ENCODE measurements at places on chromosomes 16 and 17.

DNA sequence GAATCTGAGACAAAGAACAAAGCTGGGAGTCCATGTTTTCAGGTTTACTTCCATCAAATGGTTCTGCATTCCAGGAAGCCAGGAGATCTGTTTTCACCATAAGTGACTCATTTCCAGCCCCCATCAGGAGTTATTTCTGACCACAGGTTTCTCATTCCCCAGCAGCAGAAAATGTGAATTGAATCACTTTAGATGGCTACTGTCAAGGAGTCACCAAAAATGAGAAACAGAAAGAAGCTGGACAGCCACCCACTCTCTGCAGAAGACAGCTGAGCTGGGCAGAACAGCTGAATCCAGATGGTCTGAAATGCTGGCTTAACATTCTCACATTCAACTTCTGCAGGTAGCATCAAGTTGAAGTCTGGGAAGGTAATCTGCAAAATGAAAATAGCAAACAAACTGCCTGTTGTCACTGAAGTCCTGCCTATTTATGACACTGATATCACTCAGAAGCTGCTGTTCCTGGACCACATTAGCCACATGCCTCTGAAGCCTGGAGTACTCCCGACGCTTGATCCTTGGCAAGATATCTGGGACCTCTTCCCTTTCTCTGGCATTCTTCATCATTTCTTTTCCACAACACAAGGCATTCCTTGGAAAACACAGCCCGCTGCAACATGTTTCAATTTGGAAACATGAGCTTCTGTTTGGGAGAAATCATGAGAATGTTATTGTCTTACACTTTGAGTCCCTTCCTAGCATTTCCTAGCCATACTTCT is 15.3 kb downstream of the CCL11 start:
- peak; percentile 58 for DNase-seq

GRCh38 chr17:41880130-41880529 is 14.9 kb upstream of the KLHL11 start:
- DNase-seq = no peak

GRCh38 chr17:79923974-79924638 is 84.9 kb upstream of the CBX4 start:
- DNase-seq = peak; percentile 48

DNA sequence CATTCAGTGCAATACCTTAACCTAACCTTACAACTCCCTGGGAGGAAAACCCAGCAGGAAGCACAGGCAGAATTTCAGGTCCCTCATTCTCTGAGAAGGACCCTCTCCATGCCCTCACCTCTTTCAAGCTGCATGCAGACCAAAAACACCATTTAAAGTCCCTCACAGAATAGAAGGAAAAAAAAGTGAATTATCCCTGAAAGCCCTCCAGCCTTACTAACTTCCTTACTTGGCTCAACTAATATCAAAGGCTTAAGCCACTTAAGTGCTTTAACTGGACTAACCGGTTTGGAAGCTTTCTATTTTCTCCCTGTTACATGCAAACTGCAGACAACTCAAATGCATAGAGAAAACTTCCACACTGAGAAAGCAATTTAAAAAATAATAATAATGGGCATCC is 60.5 kb downstream of the ADAMTS18 start:
- DNase-seq = no peak

- DNase-seq = peak; percentile 59
Measured at GRCh38 chr17:63445954-63446752, at the start of gene CYB561. CYB561 (minus strand) TSS chr17:63446306; CDS start chr17:63437547, 8,759 bp downstream.

- no peak for DNase-seq
Measured at GRCh38 chr17:55248077-55248476, 16.7 kb upstream of the HLF start.

DNA sequence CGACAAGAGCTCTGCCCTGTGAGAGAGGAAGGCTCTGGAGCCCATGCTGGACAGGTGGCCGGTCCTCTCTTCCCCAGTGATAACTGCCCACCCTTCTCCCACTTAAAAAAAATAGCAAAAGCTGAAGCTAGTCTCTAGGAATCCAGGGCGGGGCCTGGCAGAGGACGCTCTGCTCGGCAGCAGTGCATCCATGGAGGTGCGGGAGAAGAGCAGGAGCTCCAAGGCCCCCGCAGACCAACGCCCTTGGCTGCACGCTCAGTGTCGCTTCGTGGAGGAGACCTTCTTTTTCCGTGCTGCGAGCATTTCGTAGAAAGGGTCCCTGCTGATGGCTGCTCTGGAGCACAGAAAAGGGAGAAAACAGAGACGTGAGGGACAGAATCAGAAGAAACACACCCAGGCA is 98.6 kb upstream of the DNAH17 start:
- DNase-seq = no peak

DNA sequence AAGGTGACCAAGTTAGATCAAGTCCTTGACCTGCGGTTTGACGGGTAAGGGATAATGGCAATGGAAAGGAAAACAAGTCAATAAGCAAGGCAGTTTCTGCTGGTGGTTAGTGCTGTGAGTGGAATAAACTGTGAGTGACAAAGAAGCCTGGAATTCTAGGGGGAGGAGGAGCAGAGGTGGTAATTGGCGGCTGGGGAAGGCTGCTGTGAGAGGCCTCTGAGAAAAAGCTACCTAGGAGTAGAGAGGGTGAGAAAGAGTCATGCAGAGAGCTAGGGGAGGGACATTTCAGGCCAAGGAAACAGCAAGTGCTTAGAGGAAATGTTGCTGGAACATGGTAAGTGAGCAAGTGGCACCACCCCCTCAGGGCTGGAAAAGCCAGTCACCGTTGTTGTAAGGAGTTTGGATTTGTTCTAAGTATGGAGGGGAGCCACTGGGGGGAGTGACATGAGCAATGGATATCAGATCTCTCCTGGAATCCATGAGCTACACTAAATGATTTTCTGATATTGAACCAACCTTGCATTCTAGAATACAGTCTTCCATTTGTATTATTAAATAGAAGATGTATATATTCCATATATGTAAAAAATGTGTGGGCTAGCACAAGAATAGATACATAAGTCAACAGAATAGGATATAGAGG is 6.7 kb downstream of the NLRC3 start:
- DNase-seq = no peak

GRCh38 chr17:15323131-15323530 is 18.3 kb downstream of the TEKT3 start:
- DNase-seq = no peak

DNA sequence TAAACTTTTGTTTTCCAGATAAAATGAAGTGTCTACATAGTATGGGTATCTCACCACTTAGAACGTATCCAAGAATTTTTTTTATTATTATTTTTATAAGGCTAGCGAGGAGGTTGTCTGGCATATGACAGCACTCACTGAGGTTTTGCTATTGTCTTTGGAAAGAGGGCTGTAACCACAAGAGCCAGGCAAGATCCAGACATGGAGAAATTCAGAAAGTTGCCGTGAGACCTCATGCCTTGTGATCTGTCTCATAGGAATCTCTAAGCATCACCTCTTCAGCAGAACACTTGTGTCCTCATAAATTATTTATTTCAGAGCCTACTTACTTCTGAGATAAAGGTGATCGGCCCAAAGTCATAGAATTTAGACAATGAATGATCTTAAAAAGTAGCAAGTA is 410.8 kb downstream of the CDH11 start:
- DNase-seq = peak; percentile 37

GRCh38 chr16:20004931-20005330 is 68.8 kb downstream of the GPR139 start:
- no peak for DNase-seq

- no peak for DNase-seq
Measured at GRCh38 chr17:64947152-64947551, 27.9 kb upstream of the LRRC37A3 start.

- DNase-seq = peak; percentile 39
Measured at GRCh38 chr16:87063543-87063942, 253.6 kb downstream of the C16orf95 start.

DNA sequence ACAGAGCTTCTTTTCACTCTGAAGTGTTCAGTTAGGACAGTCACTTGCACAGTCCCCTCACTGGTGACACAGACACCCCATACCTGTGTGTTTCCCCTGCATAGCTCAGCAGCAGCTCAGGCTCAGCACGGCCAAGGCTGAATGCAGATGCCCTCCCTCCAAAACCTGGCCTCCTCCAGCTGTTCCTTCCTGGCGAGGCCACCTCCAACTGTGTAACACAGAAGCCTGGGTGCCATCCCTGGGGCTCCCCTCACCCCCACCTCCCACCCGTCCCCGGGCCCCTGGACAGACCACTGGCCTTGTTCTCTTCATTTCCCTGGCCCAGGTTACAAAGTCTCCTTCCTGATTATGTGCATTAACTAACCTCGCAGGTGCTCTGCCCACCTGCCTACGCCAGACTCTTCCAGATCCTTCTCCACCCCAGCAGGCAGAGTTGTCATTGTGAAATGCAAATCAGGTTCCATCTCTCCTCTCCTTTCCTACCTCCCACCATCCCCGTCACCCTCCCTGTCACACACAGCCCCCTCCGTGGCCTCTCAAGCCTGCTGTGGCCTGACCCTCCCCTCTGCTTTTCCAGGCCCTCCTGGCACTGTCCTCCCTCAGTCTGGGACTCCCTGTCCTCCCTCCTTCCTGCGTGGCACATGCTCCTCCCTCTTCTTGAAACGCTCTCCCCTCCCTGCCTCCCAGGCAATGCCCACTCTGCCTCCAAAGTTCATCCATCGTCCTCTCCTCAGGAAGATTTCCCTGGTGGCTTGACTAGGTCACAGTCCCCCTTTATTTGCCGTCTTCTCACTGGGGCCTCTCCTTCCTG is 26.4 kb downstream of the MLYCD start:
- no peak for DNase-seq

- DNase-seq = peak; percentile 75
Measured at GRCh38 chr17:40316571-40317344, 7.8 kb downstream of the RARA start.

- no peak for DNase-seq
Measured at GRCh38 chr17:17970699-17971430, 1.3 kb downstream of the TOM1L2 start.

GRCh38 chr17:8255499-8255898 is 6.4 kb downstream of the PFAS start:
- peak; percentile 10 for DNase-seq

DNA sequence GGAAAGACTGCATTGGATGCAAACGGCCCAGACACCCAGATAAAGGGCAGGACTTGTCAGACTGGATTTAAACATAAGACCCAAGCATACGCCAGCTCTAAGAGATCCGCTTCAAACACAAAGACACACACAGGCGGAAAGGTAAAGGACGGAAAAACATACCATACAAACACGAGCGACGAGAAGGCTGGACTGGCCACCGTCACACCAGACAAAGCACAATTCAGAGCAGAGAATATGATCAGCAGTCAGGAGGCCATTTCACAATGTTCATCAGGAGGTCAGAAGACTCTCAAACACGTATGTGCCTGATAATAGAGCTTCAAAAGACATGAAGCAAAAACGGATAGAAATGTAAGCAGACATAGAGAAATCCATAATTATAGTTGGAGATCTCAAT is 84.9 kb upstream of the GNG13 start:
- no peak for DNase-seq

DNA sequence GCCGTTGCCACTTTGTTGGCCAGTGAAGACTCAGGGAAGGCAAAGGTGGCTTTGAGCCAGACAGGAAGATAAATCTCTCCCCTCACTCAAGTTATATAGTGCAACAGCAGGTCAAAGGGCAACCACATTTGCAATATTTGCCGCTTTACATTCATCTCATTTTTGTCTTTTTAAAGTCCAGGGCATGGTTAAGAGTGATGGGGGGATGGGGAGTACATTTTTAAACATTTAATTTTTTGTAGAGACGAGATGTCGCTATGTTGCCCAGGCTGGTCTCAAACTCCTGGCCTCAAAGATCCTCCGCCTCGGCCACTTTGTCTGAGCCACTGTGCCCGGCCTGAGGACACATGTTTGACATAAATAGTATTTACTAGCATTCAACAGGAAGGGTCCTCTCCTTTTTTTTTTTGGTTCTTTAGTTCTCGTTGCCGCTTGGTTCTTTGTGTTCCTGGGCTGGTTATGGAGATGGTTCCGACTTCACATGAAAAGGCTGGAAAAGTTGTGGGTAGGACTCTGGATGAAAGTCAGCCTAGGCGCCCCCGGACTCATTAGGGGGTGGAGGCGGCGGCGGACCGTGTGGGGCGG is 95.7 kb downstream of the RAB11FIP4 start:
- no peak for DNase-seq

- DNase-seq = no peak
Measured at GRCh38 chr16:84905965-84906460, 86.2 kb downstream of the CRISPLD2 start.

- peak; percentile 51 for DNase-seq
Measured at GRCh38 chr16:66928702-66929388, 3.5 kb upstream of the RRAD start.

DNA sequence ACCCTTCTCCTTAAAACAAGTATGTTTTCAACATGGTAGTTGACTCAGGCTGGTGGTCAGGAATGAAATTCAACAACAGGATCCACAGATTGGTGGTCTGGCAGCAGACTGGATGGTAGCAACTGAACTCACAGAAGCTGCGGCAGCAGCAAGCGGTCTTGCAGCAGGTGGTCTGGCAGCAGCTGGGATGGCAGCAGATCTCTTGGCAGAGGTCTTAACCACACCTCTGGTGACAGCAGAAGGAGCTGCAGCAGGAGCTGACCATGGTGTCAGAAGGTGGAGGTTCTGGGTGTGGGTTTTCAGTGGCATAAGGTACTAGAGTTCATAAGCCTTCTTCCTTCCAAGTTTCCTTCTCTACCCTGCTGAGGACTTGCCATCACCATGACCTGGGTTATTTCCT is 2.2 kb upstream of the KRTAP4-1 start:
- DNase-seq = no peak

GRCh38 chr17:76383546-76384221 is 725 bp upstream of the SPHK1 start:
- DNase-seq = peak; percentile 61

- DNase-seq = no peak
Measured at GRCh38 chr17:27049104-27049784, 244.7 kb upstream of the WSB1 start.

GRCh38 chr17:74245145-74245831 is 28.7 kb upstream of the DNAI2 start:
- DNase-seq = peak; percentile 25

DNA sequence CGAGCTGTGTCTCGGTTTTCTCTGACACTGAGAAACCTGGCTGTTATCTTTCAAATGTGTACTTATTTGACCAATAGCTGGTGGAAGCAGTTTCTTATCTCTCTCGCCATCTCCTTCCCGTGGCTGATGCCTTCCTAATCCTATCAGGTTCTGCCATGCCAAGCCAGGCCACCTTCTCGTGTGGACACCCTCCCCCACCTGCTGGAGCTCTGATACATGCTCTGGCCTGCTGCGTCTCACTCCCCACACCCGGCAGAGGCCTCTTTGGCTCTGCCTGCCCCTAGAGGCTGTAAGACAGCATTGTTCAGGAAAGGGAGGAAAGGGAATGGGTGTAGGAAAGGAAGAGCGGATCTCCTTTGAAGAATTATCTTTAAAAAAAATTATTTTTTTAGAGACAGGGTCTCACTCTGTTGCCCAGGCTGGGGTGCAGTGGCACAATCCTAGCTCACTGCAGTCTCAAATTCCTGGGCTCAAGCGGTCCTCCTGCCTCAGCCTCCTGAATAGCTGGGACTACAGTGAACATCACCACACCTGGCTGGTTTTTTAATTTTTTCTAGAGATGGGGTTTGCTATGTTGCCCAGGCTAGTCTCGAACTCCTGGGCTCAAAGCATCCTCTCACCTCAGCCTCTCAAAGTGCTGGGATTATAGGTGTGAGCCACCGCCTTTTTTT is 7.5 kb upstream of the ARMC5 start:
- DNase-seq = peak; percentile 83

Data from choroid plexus epithelial cell (primary cell).